ENCODE measurements at places on chromosomes 7 and 10.

DNA sequence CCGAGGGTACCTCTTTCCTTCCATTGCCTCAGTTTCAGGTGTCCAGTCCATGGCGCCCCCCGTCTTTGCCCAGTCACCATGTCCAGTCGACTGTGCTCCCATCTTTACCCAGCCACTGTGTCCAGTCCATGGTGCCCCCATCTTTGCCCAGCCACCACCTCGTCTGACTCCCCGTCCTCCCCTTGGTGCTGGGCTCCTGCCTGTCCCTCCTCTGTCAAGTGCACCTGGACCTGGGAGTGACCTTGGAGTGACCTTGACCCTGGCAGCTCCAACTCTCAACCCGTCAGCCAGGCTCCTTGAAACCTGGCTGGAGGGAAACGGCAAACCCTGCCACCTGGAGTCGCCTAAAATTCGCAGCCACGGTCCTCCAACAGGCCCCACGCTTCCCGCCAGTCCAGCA, 180.2 kb downstream of the ADARB2 start:
- DNase-seq = no peak

GRCh38 chr10:112666094-112666493, 219.1 kb downstream of the VTI1A start:
- DNase-seq = no peak

DNA sequence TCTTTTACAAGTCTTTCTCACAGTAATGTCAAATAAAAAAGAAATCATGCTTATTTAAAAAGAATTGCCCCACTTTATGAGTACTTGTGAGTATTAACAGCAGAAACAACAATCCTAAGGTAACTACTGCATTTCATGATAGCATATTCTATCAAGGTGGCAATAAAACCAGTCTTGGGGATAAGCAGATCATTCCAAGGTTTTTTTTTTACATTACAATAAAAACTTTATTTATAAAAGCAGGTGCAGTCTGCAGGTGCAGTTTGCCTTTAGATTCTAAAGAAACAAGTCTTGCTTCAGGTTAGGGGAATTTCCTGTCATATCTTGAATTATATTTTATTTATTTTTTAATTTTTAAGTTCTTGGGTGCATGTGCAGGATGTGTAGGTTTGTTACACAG, 10.7 kb upstream of the ANK3 start:
- DNase-seq = no peak

DNA sequence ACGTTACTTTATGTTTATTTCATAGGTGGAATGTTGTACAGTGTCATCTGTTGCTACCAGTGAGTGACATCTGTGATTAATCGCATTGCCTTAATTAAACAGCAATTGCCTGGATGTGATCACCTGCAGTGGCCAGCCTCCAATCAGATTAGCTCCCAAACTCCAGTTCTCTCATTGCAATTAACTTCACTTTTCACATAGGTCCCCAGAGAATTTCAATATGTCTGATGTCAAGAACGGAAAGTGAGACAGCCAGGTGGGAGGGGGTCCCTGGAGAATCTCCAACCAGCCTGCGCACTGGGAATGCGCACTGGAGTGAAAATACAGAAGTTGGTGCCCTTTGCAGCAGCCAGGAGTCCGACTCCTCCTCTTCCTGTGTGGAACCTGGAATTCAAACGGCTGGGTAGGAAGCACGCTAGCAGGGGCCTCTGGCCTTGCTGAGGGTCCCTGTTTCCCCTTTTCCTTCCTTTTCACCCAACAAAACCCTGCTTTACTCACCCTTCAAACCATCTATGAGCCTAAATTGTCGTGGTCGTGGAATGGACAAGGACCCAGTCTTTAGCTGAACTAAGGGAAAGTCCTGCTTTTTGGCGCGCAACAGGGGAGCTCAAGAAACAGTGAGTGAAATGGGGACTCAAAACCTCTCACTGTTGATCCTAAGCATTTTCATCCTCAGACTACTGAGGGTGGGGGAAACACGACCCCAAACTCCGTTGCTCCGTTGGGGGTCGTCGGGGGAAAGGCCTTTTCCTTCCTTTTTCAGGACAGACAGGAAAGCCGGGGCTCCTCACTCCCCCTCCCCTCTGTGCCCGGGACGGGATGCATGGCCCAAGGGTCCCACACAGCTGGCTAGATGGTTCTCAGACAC, 1355.5 kb upstream of the LRRTM3 start:
- no peak for DNase-seq

GRCh38 chr7:88226886-88227516, 7.2 kb upstream of the SRI start:
- DNase-seq = no peak

GRCh38 chr7:149459540-149460452, 1.1 kb downstream of the ZNF777 start:
- no peak for DNase-seq

- DNase-seq = no peak
Measured at GRCh38 chr7:20241194-20241910, 24.2 kb upstream of the MACC1 start.

GRCh38 chr7:91280185-91280584, 16.0 kb downstream of the FZD1 start:
- no peak for DNase-seq

DNA sequence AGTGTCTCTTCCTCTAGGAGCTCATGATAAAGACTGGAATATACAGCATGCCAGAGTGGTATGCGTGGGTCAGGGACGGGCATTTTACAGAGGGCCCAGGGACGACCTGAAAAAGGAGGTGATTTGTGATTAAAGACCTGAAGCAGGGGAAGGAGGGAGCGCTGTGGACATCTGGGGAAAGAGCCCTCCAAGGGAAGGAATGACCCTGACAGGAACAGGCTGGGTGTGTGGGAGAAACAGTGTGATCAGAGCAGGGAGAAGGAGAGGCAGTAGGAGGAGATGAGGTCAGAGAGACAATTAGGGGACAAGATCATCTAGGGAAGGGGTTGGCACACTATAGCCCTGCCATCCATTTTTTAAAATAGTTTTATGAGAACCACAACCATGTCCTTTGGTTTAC, 3.4 kb upstream of the RASSF4 start:
- DNase-seq = no peak

DNA sequence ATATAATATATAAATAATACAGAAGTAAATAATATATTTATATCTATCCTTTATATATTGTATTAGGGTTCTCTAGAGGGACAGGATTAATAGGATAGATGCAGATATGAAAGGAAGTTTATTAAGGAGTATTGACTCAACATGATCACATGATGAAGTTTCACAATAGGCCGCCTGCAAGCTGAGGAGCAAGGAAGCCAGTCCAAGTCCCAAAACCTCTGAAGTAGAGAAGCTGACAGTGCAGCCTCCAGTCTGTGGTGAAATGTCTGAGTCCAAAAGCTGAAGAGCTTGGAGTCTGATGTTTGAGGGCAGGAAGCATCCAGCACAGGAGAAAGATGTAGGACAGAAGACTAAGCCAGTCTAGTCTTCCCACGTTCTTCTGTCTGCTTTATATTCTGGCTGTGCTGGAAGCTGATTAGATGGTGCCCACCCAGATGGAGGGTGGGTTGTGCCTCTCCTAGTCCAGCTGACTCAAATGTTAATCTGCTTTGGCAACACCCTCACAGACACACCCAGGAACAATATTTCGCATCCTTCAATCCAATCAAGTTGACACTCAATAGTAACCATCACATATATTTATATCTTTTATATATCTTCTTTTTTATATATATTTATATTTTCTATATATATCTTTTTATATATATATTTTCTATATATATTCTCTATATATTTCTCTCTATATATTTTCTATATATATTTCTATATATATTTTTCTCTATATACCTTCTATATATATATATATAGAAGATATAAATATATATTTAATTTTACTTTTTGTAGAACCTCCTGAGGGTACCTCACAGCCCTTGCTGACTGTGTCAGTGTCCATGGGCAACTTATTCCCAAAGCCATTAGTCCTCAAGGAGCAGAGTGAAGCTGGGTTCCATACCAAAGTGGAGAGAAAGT, 24.6 kb upstream of the AKR1B10 start:
- DNase-seq = peak; percentile 61

DNA sequence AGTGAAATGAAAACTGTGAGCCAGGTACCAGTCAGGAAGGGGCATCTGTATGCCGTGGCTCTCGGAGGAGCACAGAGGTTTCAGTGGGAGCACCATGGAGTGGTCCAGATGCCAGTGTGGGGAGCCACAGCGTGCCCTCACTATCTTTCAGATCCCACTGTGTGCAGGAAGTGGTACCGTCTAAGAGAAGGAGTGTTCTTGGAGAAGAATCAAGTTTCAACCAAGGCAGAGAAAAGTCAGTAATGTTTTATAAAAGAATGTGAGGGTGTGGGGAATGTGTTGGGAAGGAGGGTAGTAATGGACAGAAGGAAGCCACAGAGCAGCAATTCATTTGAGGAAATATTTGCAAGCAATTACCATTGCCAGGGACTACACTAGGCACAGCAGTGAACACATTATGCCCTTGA, 35.6 kb downstream of the PRKAR2B start:
- DNase-seq = no peak

GRCh38 chr7:107563081-107563774, 492 bp downstream of the COG5 start:
- DNase-seq = no peak

DNA sequence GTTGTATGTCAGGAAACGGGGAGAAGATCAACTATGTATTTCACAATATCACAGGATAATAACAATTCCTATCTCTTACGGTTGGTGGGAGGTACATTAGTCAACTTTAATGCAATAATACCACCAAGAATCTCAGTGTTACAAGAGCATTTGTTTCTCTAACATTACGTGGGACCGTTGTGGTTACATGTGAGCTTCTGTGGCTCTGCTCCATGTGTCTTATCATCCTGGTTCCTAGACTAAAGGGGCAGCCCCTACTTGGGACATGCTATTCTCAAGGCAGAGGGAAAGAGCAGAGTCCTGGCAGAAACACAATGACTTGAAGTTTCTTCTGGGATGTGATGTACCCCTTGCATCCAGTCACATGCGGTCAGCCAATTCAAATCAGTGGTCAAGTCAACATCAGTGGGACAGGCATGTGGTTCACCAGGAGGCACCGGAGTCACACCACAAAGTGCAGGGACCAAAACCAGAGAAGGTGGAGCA, 2.5 kb upstream of the ZNF22 start:
- DNase-seq = no peak

DNA sequence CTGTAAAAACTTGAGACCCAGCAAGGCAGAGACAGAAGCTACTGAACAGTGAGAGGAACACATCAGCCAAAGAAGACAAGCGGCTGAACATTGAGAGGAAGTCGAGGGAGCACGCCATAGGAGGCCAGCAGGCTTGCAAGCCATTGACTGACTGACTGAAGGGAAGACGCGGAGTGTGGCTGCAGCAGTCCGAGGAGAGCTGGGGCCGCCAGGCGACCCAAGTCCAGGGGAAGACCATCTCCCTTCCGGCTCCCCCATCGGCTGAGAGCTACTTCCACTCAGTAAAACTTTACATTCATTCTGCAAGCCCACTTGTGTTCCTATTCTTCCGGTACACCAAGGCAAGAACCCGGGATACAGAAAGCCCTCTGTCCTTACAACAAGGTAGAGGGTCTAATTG, 167.3 kb upstream of the MBL2 start:
- no peak for DNase-seq

GRCh38 chr10:117460846-117461765, 81.4 kb upstream of the EMX2 start:
- no peak for DNase-seq

DNA sequence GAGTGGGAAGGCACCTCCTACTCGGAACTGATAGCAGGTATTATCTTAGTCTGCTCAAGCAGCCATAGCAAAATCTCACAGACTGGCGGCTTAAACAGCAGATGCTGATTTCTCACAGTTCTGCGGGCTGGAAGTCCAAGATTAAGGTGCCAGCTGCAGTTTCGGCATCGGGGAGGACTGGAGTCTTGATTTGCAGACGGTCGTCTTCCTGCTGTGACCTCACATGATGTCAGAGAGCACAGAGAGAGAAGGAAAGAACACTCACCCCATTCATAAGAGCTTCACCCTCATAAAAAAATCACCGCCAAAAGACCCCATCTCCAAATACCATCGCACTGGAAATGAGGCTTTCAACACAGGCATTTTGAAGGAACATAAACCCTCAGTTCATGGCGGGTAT, 216.5 kb upstream of the PITRM1 start:
- DNase-seq = no peak

DNA sequence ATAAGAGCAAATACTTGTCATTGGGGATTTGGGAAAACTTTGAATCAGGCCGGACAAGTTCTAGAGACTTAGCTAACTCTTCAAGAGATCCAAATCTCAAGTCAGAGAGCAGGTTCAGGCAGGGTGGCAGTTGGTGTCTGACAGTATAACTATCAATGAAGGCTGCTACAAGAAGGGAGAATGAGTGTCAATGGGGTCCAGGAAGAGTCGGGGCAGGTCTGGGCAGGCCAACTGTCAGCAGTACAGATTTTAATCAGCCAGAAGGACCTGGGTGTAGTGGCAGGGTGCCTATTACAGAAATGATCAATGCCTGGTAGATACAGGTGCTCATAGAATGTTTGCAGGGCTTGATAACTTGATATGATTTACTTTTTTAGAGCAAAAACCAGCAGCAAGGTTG, 751.1 kb downstream of the GRM8 start:
- DNase-seq = no peak

- DNase-seq = no peak
Measured at GRCh38 chr7:144787127-144787526, 48.7 kb downstream of the TPK1 start.

- DNase-seq = no peak
Measured at GRCh38 chr10:10499839-10500238, 517.8 kb upstream of the CELF2 start.

- no peak for DNase-seq
Measured at GRCh38 chr10:36676321-36676720, 449.1 kb upstream of the ANKRD30A start.

DNA sequence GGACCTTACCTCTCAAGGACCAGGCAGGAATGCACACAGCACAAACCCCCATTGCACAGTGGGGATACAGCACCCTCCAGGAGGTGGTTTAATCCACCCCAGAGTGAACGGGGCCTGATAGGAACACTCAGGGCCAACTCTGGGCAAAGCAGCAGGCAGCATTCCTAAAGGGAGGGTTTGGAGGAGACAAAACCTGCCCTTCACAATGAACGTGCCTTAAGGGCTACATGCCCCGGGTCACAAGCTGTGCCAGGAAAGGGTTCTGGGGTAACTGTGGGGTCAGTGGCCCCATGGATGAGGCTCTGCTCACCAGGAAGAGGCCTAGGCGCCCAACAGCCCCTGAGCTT, 1.1 kb downstream of the GPRIN2 start:
- DNase-seq = peak; percentile 45

DNA sequence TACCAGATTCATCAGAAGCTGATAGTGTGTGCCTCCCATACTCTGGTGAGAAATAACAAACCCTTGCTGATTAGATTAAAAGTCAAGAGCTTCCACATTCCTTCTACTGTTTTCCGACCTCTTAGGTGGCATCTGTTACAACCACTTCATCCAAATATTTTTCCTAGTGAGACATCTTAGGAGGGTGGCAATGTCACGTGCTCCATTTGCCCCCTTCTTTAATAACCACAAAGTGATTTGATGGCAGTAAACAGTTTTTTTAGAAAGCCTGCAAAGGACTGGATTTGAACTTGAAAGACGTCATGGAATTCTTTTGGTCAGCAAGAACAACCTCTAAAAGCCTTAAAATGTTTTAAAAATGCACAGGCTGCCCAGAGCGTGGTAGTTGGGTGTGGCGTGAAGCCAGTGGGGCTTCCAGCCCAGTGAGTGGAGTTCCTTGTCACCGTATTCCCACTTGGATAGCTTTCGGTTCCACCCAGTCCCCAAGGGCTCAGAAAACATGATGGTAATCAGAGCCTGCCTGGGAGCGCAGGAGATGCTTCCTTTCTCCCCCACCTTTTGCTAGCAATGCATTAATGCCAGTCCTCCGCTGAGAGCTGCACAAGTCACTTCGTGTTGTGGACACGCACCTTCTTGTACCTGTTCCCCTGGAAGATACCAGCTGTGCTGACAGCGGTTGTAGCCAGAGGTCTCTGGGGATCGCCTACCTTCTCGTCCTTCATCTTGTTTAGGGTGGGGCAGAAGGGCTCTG, 256.4 kb downstream of the KIAA1217 start:
- no peak for DNase-seq
